ENCODE measurements at places on chromosomes 3 and 15. TPM values are rescaled to one million over a fixed set of nuclear protein-coding genes. Genes with fewer than 3 reads are reported as not detected.

LRRC49 gene
- 13.7 TPM for total RNA-seq

CNTN4 gene
- total RNA-seq = not detected

BFSP2 gene
- total RNA-seq = not detected

ACKR4 gene
- 0.19 TPM for total RNA-seq

CILP gene
- not detected for total RNA-seq

Measured in hair follicular keratinocyte (primary cell).